ENCODE measurements at places on chromosomes 4 and X.

DNA sequence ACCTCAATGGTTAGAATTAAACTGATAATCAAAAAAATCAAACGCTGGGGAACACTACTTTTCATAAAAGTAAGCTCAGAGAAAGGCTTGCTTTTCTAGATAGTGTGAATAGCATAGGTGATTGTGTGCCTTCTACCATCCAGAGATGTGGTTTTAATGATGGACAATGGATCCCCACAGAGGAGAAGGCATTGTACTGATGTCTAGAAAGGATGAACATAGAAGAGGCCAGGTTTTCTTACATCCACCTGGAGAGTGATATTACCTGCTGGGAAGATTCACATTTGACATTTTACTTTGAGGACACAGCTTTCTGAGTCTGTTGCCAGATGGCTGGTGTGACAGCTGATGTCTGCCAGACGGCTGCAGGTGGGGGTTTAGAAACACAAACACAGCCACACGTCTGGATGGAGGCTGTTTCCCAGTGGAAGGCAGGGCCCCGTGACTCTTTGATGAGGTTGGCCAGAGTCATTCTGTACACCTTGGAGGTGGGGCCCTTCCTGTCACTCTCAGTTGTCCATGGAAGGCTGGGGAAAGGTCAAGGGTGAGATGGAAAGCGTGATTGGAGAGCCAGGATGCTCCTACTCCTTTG, 114.4 kb downstream of the PSAPL1 start:
- DNase-seq = no peak

DNA sequence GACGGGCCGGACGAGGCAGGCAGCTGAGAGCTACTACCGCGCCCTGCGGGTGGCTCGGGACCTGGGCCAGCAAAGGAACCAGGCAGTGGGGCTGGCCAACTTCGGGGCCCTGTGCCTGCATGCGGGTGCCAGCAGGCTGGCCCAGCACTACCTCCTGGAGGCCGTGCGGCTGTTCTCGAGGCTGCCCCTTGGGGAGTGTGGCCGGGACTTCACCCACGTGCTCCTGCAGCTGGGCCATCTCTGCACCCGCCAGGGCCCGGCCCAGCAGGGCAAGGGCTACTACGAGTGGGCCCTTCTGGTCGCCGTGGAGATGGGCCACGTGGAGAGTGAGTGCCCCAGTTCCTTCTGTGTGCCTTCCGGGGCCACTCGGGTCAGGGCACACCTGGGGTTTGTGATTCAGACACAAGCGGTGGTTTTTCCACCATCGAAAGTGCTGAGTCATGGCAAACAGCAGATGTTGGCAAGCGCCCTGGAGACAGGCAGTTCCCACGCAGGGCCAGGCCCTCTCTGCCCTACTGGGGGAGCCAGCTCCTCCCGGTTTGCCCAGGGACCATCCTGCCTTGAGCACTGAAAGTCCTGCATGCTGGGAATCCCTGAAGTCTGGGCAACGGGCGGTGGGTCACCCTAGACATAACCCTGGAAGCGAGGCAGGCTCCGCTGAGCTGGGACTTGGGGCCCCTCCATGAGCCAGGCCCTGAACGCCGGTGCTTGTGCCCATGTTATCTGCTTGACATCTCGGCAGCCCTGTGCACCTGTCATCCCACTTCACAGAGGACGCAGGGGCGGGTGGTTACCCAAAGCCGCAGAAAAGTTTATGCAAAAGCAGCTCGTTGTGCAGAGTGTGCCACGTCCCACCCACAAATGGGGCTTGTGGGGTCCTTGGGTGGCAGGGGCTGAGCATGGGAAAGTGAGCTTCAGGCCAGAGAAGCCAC, 29.5 kb downstream of the SH3TC1 start:
- peak; percentile 46 for DNase-seq

- peak; percentile 8 for DNase-seq
Measured at GRCh38 chrX:63754136-63754859, 30.7 kb downstream of the ARHGEF9 start.

DNA sequence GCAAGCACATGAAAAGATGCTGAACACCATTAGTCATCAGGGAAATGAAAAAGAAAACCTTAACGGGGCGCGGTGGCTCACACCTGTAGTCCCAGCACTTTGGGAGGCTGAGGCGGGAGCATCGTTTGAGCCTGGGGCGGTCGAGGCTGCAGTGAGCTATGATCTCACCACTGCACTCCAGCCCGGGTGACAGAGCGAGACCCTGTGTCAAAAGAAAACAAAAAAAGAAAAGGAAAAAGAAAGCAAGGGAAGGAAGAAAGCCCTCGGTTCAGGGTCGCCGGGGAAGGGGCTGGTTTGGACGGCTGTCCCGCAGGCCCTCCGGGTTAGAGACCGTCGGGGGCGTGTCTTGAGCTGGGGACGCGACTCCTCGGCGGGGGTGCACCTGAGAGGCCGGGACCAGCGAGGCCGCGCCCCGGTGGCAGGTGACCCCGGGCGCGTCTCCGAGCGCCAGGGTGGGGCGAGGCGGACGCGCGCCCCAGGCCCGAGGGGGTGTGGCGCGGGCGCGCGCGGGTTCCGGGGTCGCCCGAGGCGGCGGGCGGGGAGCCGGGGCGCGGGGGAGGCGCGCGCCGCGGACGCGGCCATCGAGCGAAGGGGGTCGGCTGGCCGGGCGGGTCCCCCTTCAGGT, 478 bp upstream of the PLXNA3 start:
- peak; percentile 64 for DNase-seq

- no peak for DNase-seq
Measured at GRCh38 chr4:187550256-187550950, 445.2 kb upstream of the ZFP42 start.

DNA sequence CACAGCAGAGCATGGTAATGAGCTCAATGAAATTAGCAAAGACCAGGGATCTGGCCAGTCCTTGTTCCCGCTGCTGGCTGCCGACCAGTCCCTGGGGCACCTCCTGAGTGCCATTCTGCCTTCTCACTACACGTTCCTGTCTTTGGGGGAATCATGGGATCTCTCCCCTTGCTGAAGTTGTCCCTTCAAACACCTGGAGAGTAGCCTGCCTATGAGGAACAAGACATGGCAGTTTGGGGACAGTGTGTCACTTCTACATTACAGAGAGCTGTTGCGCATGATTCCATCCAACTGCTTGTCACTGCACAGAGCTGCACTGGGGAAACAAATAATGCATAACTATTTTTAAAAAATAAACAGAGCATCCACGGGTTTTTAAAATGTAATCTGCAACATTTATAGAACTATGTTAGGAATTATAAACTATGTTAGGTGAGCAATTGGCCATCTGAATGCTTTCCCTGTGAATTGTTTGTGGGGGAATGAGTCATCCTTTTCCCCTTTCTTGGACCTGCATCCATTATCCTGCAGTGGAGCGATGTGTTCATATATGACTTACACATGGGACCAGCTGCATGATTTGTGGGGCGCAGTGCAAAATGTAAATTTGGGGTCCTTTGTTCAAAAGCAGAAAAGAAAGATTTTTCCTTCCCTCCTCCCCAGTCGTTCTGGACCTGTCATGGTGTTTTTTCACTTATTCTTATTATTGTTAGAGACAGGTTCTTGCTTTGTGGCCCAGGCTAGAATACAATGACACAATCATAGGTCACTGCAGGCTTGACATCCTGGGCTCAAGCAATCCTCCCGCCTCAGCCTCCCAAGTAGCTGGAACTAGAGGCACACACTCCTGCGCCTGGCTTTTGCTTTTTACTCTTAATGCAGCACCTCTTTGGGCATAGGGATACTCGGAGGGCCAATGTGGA, 115.0 kb upstream of the TBL1X start:
- DNase-seq = no peak

GRCh38 chr4:76733068-76733771, 164.7 kb downstream of the SOWAHB start:
- no peak for DNase-seq

- DNase-seq = no peak
Measured at GRCh38 chrX:9917861-9918260, 49.3 kb upstream of the CLDN34 start.

GRCh38 chr4:145406970-145407369, 74.7 kb upstream of the SMAD1 start:
- no peak for DNase-seq

- no peak for DNase-seq
Measured at GRCh38 chrX:40729598-40730584, 5.5 kb downstream of the MED14 start.

GRCh38 chrX:63350941-63351616, at the start of gene SPIN4:
TSS of gene SPIN4 (minus strand) at chrX:63351332. CDS start at chrX:63350819, 513 bp downstream.
- DNase-seq = peak; percentile 41

DNA sequence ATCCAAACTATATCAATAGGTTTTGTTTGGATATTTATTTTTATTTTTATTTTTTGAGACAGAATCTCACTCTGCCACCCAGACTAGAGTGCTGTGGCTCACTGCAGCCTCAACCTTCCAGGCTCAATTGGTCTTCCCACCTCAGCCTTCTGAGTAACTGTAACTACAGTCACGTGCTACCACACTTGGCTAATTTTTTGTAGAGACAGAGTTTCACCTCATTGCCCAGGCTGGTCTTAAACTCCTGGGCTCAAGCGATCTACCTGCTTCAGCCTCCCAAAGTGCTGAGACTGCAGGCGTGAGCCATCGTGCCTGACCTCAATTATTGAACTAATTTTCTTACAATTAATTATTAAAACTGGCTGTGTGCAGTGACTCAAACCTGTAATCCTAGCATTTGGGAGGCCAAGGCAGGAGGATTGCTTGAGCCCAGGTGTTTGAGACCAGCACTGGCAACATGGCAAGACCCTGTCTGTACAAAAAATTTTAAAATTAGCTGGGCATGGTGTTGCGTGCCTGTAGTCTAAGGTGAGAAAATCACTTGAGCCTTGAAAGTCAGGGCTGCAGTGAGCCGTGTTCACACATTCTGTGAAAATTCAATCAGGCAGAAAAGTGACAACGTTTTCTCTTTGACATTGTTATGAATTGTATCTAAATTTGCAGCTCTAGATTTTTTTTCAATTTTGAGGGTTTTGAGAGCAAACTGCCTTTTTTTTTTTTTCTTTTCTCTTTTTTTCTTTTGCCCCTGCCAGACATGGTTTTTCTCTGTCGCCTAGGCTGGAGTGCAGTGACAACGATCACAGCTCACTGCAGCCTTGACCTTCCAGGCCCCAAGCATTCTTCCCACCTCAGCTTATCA, 66.0 kb downstream of the UBE2K start:
- no peak for DNase-seq

DNA sequence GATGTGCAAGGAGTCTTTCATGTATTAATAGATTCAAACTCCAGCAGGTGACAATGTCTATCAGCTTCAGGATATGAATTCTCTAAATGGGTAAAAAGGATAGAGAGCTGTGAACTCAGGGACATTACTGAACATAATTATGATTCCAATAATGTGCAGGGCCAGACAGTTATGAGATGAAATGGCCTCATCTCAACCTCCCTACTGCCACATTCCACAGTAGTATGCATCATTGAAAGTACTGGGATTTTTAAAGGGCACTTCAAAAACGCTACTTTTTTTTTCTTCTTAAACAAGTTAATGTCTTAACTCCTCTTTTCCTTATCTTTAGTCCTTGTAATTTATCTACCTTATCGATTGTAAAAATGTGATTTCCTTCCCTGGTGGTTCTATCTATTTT, 202.0 kb downstream of the APBB2 start:
- no peak for DNase-seq

GRCh38 chr4:90996813-90997212, 869.6 kb downstream of the CCSER1 start:
- no peak for DNase-seq

- peak; percentile 13 for DNase-seq
Measured at GRCh38 chrX:119870626-119871131, 854 bp downstream of the RNF113A start.

DNA sequence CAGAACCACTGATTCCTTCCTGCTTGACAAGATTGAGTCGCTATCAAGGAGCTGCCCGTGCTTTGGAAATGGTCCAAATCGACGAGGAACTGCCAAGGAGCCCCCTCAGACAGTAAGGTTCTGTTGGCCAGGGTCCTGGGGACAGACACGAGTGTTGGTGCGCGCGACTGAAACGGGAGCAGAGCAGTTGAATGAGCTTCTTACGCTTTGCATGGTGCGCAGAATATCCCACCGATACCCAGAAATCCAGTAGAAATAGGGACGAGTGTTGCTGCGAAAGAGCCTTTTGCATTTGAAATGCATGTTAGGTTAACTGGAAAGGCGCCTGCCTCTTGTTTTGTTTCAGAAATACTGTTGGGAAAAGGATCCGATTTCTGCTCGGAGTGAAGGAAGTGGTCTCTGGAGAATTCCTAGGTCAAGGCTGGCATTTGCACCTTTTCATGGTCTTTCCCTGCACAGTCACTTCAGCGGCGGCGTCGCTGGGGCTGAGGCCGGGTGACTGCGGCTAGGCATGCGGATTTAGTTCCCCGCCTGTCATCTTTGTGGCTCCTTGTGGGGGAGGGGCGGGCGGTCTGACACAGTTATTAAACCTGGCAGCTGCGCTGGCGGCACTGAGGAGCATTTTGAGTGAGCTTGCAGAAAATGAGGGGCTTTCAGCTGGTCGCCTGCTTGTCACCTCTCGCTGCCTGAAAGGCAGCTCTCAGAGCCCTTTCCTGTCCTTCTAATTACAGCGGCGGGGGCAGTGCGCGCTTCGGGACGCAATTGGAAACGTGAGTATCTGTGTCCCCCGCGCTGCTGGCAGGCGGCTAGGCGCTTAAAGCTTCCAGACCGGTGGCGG, 51.5 kb upstream of the TRIM2 start:
- DNase-seq = peak; percentile 32

DNA sequence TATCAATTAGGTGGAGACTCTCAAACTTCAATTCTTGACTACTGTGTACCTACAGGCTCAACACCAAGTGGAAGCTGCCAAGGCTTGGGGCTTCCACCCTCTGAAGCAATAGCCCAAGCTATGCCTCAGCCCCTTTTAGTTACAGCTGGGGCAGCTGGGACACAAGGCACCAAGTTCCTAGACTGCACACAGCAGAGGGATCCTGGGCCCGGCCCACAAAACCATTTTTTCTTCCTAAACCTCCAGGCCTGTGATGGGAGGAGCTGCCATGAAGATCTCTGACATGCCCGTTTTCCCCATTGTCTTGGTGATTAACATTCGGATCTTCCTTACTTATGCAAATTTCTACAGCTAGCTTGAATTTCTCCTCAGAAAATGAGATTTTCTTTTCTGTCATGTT, 3.4 kb upstream of the UGDH start:
- DNase-seq = no peak

DNA sequence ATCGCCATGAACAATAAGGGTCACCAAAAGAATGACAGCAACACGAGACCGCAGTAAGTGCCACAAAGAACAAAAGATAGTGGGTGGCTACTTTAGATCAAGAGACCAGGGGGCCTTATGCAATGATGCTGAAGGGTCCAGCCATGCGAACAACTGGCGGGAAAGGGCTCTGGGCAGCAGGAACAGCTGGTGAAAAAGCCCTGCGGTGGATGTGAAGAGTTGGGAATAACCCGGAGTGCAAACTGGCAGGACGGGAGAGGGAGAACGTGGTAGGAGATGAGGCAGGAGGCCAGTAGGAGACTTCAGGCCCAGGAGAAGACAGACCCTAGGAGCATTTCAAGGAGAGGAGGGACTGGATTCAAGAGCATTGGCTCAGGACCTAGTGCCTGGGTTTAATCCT, 120.2 kb downstream of the AFAP1 start:
- no peak for DNase-seq

DNA sequence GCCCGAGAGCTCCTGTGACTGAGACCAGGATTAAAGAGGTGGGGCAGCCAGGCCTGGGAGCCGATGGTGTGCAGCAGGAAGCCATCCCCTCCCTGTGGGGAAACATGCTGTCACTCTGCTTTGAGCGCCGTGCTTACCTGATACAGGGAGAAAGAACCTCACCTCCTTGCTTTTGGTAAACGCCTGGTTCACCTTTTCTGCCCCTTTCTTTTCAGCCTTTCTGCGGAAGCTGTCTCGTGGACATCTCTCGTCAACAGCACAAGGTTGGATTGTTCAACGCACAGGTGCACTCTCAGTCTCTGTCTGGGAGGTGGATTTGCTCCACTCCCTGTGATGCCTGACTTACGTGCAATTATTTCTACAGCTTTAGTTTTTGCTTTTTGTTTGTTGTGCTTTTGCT, 12.0 kb downstream of the ZFYVE28 start:
- DNase-seq = no peak
